ENCODE measurements at places on chromosomes 12 and 14.

DNA sequence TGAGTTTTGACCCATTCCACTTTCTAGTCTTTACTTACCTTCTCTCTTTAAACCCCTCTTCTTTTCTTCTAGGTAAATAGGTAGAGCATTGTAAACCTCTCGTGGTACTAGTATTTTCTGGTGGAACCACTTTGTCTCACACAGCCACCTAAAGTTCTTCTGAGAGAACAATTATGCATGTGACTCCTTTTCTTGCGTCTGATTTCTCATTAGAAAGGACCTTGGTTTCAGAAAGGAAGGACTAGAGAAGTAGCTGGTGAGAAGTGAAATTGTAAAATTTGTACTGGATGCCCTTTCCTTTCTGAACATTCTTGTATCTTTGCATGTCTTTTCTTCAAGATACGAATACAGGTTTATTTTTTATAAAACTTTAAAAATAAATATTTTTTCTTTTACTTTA is 99.0 kb downstream of the NUBPL start:
- no peak overlapping the region for H3K4me3 ChIP-seq
- no peak overlapping the region for H3K27ac ChIP-seq
- no peaks in the 10 kb centered on the region for H3K4me1 ChIP-seq
- no peak for DNase-seq
- H3K27me3 ChIP-seq = no peaks in the 10 kb centered on the region

DNA sequence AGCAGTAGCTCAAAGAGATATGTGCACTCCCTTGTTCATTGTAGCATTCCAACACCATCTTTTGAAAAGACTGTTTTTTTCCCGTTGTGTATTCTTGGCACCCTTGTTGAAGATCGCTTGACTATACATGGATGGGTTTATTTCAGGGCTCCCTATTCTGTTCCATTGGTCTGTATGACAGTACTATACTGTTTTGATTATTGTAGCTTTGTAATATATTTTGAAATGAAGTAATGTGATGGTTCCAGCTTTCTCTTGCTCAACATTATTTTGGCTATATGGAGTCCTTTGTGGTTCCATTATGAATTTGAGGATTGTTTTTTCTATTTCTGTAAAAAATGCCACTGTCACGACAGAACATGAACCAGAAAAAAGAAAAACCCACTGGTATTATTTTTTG is 25.7 kb downstream of the BRMS1L start:
- H3K4me3 ChIP-seq = no peak overlapping the region
- no peak for DNase-seq
- no peaks in the 10 kb centered on the region for H3K27me3 ChIP-seq
- H3K36me3 ChIP-seq = peaks cover 21% of the 10 kb centered on the region
- H3K4me1 ChIP-seq = peaks cover 10% of the 10 kb centered on the region

DNA sequence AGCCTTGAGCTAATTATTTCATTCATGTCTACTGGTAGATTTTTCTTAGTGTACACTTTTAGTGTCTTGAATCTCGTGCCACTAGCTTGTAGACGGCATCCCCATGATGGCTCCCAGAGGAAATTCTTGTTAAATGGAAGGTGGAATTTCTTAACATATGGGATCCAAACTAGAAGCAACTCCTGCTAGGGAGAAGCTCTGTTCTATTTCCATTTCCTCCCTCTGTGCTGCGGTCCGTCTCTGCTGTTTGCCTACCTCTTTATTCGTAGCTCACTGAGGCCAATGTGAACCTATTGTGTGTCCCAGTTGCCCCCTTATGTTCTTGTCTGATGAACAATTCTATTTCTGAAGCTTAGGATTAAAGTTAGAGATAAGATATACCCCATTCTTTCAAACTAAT is 588 bp downstream of the PIK3C2G start:
- no peak overlapping the region for H3K27ac ChIP-seq
- DNase-seq = no peak
- H3K27me3 ChIP-seq = no peaks in the 10 kb centered on the region
- H3K4me1 ChIP-seq = no peaks in the 10 kb centered on the region
- H3K36me3 ChIP-seq = no peaks in the 10 kb centered on the region
- no peak overlapping the region for H3K4me3 ChIP-seq

DNA sequence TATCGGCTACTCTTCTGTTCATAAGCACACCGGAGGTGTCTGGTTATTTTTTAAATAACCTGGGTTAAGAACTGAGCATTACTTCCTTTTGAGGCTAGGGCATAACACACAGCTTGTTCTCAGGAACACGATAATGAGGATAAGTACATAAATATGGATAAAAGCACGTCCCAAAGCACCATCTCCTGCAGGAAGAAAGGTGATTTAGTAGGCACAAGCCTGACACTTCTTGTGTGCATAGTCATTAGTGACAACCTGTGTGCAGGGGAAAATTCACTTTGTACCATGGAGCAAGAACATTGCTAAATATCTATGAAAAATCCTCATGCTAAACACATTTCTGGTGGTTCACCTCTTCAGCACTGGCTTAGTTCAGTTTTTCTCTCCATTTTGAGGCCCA is 166.5 kb downstream of the SNAPC1 start:
- no peak overlapping the region for H3K4me3 ChIP-seq
- DNase-seq = no peak
- H3K36me3 ChIP-seq = no peaks in the 10 kb centered on the region
- H3K27ac ChIP-seq = no peak overlapping the region
- H3K4me1 ChIP-seq = no peaks in the 10 kb centered on the region

DNA sequence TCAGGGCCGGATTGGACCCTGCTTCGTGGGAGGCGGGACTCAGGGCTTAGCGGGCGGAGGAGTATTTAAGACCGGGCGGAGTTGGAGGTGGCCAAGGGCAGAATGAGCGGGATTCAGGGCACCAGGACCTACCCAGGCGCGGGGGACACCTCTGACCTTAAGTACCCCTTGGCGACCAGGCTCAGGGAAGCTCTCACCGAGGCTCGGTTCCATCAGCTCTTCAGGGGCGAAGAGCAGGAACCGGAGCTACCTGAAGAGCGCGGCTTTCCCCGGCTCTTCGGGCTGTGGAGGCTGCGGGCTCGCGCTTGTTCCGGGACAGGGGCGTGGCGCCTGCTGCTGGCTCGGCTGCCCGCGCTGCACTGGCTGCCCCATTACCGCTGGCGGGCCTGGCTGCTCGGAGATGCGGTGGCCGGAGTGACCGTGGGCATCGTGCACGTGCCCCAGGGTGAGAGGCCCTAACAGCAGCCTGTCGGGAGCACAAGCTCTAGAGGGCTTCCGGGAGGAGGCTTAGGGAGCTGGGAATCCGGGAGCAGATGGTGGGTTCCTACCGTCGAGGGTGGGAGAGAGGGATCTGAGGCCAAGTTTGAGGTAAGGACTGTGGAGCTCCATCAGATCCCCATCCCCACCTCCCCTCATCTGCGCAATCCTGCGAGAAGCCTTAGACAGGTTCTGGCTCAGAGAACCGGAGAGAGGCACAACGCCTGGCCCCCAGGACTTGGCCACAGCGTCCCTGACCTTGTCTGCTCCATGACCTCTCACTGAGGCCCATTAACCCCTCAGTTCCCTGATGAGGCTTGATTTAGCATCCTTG is 8.4 kb downstream of the ARHGEF25 start:
- no peak overlapping the region for H3K27ac ChIP-seq
- peaks cover 29% of the 10 kb centered on the region for H3K4me1 ChIP-seq
- H3K4me3 ChIP-seq = peak overlapping the region; percentile 68
- H3K27me3 ChIP-seq = peaks cover 96% of the 10 kb centered on the region
- DNase-seq = peak; percentile 18
- H3K36me3 ChIP-seq = peaks cover 14% of the 10 kb centered on the region

DNA sequence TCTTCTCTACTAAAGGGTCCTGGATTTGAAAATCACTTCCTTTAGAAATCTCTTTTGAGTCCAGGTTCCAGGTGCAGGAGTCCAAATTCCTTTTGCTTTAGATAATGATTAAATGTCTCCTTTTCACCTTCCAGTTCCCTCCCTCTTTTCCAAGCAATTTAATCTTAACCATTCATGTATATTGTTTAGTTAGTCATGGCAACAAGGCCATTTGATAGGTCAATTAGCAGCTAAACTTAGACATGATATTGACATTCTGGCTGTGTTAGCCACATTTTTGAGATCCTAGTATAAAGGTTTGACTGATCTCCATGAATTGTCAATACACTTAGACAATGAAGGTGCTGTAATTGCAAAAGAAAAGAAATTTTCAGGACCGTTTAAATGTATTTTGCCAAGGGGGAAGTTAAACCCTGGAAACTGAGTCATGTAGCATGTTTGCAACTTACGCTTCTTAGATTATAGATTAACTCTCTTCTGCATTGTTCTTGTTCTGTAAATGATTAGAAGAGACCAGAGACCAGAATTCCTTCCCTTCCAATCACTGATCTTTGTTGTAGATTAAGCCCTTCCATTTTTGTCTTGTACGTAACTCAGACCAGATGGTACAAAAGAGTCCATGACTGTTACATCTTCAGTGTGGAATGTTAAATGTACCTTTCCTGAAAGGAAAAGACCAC is 12.4 kb upstream of the C12orf75 start:
- H3K4me3 ChIP-seq = no peak overlapping the region
- H3K4me1 ChIP-seq = peaks cover 17% of the 10 kb centered on the region
- peaks cover 5% of the 10 kb centered on the region for H3K27me3 ChIP-seq
- no peak for DNase-seq
- no peak overlapping the region for H3K27ac ChIP-seq

Measured in T-helper 17 cell (primary cell).